Activated naive CD4-positive, alpha-beta T cell treated with Interleukin-2 at 50 U/mL for 16 hours (primary cell): ENCODE measurements at places on chromosomes 6 and 20.

GRCh38 chr20:41649489-41649888 lies 31.3 kb upstream of the CHD6 start:
- DNase-seq: no peak

DNA sequence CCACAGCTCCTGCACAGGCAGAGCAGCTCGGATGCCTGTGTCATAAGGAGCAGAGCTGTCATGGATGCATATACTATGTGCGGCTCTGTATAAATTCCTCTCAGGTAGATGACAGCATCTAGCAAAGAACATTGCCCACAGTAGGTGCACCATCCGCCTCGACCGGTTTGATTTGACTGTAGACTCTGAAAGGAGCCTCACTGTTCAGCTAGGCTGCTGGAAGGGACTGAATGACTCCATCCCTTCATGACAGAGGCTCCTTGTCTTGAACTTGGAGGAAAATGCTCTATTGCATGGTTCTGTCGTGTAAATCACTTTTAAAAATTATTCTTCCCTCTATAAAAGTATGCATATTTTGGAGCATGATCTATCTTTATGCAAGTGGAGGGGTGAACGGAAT lies 128.8 kb upstream of the QKI start:
- no peak for DNase-seq

- no peak for DNase-seq
These were observed 457.8 kb downstream of the QKI start for GRCh38 chr6:163872335-163872734.

DNA sequence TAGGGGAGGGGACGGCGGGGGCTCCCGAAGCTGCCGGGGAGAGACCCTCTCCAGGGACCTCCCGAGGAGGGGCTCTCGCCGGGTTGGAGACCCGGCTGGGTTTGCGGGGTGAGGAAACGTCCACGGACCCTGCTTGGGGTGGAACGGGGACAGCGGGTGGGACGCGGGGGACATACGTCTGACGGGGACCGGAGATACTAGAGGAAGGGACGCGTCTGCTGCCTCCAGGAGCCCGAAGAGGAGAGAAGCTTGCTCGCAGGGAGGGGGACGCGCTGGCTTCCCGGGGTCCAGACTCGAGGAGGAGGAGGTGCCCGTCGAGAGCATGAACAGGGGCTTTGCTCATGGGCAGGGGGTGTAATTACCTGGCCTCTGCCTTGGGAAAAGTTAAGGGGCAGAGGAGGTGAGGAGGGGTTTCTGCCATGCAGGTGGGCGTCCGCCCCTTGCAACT lies 593 bp downstream of the DNMT3B start:
- peak; percentile 20 for DNase-seq

DNA sequence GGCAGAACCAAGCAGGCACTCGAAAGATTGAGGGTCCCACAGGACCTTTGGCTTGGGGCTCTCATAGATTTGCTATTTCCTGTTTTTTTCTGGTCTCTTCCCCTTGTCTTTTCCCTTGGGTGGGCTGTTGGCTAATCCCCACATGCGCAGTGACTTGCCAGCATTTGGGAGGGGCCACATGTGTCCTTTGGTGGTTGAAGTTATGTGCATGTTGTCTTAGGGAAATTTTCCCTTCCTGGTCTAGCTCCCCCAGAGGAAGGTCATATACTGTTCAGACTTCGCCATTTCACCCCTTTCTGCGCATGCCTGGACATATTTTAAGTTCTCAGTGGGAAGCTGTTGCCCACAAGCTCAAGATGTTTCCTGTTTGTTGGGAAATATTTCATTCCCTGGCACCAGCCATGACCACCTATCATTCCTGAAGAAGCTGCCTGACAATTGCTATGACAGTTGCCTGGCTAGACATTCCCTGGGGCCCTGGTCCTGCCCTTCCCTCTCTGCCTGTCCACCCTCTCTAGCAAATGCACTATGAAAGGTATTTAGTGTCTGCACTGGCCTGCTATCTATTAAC lies 156.2 kb upstream of the THBS2 start:
- DNase-seq: no peak

- no peak for DNase-seq
These were observed 298.8 kb upstream of the MAP3K7 start for GRCh38 chr6:90885611-90886056.

- peak; percentile 9 for DNase-seq
These were observed 71.3 kb upstream of the SLC2A12 start for GRCh38 chr6:134123666-134124208.

DNA sequence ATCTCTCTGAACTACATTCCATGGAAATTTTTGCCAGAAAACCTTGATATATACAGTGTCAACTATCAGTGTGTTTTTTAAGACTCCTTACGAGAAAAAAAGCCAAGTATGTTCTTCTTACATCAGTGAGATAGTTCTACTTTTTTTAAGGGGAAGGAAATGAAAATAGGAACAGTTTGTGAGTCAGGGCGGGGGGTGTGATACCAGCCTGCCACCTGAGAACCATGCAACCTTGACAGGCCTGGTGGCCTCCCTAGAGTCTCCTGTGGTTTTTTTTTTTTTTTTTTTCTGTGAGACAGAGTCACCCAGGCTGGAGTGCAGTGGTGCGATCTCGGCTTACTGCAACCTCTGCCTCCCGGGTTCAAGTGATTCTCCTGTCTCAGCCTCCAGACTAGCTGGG lies 96.3 kb upstream of the GCM1 start:
- DNase-seq: peak; percentile 29

GRCh38 chr20:12902992-12903391 lies 105.8 kb upstream of the SPTLC3 start:
- no peak for DNase-seq

DNA sequence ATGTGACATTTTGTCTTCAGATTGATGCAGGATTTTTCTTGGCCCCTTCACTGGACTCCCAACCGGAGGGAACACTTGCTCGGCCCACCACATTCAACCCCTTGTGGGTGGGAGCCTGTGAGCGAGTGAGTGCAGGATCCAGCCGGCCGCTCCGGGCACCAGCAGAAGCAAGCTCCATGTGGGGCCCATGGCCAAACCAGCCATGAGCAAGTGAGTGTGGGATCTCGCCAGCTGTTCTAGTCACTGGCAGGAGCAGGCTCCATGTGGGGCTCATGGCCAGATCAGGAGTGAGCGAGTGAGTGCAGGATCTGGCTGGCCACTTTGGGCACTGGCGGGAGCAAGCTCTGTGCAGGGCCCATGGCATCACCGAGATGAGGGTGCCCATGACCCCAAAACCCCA lies 42.6 kb downstream of the OSTM1 start:
- no peak for DNase-seq

- peak; percentile 13 for DNase-seq
These were observed 48.1 kb downstream of the CHMP4B start for GRCh38 chr20:33859157-33859695.

DNA sequence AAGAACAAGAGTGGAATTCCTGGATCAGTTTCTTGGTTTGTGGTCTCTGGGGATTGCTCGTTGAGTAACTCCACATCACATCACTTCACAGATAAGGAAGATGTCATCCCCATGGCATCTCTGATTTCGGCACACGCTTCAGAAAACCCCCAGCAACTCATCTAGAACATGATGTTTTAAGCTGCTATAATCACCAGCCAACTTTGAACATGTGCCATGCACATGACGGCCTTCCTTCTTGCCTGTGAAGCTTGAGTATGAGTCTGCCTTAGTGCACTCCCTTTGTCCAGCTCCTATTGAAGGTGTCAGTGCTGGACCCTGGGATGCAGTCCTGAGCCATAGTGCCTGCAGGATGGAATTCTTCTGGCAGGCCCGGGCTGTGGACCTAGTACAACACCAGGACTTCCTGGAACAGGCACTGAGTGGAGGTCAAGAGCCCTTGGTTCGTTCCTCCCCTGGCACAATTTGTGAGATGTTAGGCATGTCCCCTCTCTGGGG lies 231.5 kb upstream of the SUPT3H start:
- no peak for DNase-seq

- DNase-seq: no peak
These were observed 19.0 kb downstream of the YTHDF1 start for GRCh38 chr20:63196768-63197470.

GRCh38 chr6:167020206-167020605 lies 21.0 kb downstream of the CEP43 start:
- DNase-seq: no peak

DNA sequence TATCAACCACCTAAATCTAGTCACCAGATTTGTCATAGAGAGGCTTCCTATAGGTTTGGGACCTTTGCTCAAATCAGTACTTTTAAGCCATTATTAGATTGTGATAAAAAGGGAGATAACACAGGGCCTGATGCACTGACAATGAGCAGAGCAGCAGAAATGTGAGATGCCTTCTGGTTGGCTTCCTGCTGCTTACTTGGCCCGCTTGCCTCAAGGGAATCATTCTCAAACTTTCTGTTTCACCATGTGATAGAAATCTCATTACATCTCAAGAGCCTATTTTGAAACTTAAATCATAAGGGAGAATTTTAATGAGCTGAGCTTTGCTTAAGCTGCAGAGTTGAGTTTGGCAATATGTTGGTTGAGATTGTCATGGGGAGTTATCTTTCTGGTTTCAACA lies 606.0 kb downstream of the DHX35 start:
- DNase-seq: no peak

DNA sequence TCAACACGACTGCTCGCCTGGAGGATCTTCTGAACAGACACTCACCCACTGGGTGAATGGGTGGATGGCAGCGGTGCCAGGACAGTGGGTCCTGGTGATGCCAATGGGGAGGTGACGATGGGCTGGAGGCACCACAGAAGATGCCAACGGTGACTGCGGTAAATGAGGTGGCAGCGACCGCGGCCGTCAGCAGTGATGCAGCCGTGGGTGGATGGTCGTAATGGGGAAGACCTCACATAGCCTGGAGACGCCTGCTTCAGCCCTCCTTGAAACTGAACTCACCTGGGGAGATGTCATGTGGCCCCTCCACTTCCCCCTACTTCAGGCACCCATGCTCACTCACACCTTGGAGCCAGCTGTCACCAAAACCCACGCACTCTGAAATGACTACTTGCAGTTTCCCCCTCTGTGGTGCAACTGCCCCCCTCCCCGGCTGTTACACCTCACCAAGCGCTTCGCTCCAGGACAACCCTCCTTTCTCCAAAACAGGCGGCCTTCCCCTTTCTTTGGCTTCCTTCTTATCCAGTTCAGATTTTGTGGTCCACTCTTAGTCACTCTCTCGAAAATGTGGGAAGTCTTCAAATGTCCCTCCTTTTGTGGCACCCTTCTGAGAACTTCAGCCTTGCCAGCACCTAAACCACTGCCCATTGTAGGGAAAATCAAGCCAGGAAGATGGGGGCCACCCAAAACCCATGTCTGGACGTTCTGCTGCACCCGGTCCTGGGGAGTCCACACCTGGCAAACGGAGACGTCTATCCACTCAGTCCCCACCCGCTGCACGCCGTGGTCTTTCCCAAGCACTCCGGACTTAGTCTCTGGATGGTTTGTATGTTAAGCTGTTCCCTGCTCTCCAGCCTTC lies 10.4 kb upstream of the ABHD16B start:
- DNase-seq: peak; percentile 68

- no peak for DNase-seq
These were observed 80.6 kb upstream of the EYA4 start for GRCh38 chr6:133160536-133160935.
